ENCODE measurements at places on chromosomes 16 and 17. TPM values are rescaled to one million over a fixed set of nuclear protein-coding genes. Genes with fewer than 3 reads are reported as not detected.

KRT222 gene
- not detected for total RNA-seq

AP2B1 gene
- total RNA-seq: 65.7 TPM

HSD17B1 gene
- 0.52 TPM for total RNA-seq

GP1BA gene
- total RNA-seq: not detected

MYL4 gene
- total RNA-seq: not detected

MYH13 gene
- total RNA-seq: not detected

Data from CD8-positive, alpha-beta T cell (primary cell).